ENCODE measurements at places on chromosomes 16 and 17.

DNA sequence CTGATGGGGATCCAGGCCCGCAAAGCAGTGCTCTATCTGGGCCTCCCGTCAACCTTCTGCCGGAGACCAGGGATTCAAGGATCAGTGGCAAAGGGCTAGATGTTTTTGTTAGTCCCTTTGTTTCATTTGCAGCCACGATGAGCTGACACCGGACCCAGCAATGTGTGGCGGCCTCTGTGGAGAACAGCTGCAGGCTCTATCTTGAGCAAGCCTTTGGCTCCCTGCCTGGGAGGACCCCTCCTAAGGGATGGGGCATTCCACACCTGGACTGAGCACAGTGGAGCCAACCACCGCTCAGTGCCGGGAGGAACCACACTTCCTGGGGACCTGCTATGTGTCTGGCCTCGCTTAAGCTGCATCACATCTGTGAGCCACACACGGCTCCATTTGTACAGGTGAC is 215.8 kb downstream of the RBFOX3 start:
- no peak for DNase-seq

GRCh38 chr17:75442168-75443103 is 14.0 kb upstream of the TMEM94 start:
- DNase-seq = peak; percentile 23

DNA sequence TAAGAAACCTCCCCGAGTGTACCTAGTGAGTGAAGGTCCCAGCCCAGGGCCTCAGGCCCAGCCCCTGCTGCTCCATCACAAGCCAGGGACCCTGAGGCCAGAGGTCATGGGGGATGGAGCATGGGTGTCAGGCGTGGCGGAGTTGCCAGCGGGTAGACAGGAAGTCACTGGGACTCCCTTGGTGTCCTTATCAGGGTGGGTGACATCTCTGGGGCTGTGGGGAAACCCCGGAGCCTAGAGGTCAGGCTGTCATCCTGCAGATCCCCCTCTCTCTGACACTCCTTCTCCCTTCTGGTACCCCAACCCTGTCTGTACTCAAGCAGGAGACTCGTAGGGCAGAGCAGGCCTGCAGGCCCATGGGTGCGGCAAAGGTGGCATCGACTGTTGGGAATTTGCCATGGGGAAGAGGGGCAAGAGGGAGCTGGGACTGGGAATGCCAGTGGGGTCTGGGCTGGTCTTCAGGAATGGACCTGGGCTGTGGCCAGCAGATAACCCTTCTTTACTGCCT is 10.8 kb upstream of the ADGRG1 start:
- DNase-seq = no peak

GRCh38 chr16:11183035-11183812 is 72.8 kb downstream of the SOCS1 start:
- DNase-seq = no peak

- no peak for DNase-seq
Observed at GRCh38 chr17:7717756-7718350, 309 bp downstream of the DNAH2 start.

- DNase-seq = no peak
Observed at GRCh38 chr17:50100921-50101345, 5.8 kb downstream of the PDK2 start.

GRCh38 chr16:86568677-86569623 is 2.3 kb downstream of the FOXC2 start:
- DNase-seq = peak; percentile 18

DNA sequence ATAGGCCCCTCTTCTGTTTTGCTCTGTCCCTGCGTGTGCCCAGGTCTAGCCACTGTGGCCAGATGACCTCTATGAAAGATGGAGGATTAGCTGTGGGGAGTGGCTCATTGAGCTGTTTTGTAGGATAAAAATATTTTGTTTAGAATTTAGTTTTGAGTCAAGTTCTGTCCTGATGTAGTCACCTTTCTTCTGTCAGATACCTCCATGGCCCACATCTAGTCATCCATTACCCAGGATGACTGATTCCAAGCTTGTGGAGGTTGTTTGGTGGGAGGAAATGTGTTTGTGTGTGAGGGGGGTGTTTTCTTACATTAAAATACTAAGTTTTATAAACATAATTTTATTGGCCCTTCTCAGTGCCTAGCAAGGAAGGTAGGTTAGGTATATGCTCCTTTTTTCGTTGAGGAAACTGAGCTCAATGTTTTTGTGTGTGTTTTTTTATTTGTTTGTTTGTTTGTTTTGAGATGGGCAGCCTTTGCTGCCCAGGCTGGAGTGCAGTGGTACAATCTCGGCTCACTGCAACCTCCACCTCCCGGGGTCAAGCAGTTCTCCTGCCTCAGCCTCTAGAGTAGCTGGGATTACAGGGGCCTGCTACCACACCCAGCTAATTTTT is 16.3 kb downstream of the SNX11 start:
- DNase-seq = no peak

DNA sequence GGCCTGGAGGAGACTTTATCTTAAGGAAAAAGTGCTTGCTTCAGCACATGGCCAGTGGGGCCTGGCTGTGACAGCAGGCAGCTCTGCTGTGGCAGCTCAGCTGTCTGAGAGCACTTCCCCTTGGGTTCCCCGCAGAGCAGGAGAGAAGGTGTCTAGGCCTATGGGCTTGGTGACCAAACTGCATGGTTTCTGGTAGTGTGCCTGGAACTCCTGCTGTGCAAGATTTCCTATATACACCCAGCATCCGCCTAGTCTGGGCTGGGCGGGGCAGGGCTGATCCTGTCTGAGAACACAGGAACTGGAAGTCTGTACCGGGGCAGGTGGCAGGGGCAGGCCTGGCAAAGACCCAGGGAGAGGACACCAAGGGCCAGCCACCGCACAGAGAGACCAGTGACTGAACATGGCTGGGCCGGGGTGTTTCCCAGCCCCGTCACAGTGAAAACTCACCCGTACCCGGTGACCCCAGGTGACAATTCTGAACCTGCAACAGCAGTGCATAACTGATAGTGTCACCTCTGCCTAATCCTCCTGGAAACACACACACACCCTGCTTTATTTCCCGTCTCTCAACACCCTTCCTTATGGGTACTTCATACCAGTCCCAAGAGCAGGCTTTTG is 39.3 kb downstream of the CHD9 start:
- DNase-seq = no peak

DNA sequence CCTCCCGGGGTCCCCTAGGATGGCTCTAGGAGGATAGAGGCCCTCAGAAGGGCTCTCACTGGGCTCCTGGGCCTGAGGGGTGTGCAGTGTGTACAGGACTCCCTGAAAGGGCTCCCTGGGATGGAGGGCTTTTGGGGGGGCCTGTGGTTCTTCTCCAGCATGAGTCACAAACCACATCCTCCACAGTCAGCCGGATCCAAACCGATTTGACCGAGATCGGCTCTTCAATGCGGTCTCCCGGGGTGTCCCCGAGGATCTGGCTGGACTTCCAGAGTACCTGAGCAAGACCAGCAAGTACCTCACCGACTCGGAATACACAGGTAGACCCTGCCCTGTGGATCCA is 4.5 kb downstream of the TRPV2 start:
- peak; percentile 55 for DNase-seq

- no peak for DNase-seq
Observed at GRCh38 chr17:77025781-77026180, 115.0 kb upstream of the SEC14L1 start.

DNA sequence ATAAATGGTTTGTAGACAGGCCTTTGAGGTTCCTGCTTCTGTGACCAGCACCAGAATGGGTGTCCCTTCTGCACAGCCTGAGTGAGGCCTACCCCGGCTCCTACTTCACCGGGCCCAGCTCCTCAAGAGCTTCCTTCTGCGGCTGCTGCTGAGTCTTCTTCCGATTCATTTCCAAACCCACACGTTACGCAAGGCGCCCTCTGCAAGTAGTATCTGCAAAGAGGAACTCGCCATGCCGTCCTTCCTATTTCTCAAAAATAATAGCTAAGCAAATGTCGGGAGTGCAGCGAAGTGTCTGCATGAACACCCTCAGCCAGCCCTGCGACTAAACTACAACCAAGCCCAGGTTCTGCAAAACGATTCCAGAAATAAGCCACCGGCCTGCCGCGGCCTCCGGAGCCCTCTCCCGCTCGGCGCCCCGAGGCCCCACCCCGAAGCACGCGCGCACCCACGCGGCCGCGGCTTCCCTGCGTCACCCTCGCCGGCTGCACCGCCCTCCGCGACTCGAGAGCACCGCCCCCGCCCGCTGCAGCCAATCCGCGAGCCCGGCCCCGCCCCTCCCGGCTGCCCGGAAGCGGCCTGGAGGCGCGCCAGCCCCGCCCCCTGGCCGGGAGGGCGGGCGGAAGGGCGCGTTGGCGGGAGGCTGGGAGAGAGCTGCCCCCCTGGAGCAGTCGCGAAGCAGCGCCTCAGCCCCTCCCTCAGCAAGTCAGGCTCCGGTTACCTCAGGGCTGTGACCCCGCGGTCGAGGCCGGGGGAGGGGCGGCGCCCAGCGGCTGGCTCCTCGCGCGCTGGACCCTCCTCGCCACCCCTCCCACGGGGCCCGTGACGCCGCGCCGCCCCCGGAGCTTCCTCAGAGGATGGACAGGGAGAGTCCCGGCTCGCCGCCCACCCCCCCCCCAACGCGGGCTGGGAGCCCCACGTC is 8.3 kb downstream of the MNT start:
- DNase-seq = peak; percentile 93

- DNase-seq = peak; percentile 47
Observed at GRCh38 chr16:72963533-72964315, 84.2 kb downstream of the ZFHX3 start.

- no peak for DNase-seq
Observed at GRCh38 chr17:50493744-50494143, 14.5 kb upstream of the MYCBPAP start.

DNA sequence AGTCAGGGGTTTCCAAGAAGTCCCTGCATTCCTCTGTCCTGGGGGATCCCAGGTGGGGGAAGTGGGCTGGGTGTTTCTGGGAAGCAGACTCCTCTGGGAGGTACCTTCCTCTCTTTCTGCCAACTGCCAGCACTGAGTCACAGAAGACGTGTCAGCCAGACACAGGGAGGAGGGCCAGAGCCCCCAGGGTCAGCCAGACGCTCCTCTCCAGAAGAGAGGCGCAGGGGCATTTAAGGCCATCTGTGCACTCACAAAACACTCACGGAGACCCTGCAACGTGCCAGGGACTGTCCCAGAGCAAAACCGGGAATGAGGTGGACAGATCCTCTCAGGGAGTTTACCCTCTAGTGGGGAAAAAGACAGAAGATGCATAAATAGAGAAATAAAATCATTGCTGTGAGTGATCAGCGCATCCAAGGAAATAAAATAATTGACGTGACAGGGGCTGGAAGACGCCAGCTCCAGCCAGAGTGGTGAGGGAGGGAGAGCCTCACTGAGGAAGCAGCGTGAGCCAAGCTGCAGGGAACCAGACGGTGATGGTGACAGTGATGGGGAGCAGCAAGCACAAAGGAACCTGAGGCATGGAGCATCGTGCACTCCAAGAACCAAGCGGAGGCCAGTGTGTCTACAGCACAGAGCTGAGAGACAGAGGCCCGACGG is 105.4 kb downstream of the ZNF423 start:
- DNase-seq = peak; percentile 39

- no peak for DNase-seq
Observed at GRCh38 chr16:74607962-74608356, 1.0 kb upstream of the GLG1 start.

DNA sequence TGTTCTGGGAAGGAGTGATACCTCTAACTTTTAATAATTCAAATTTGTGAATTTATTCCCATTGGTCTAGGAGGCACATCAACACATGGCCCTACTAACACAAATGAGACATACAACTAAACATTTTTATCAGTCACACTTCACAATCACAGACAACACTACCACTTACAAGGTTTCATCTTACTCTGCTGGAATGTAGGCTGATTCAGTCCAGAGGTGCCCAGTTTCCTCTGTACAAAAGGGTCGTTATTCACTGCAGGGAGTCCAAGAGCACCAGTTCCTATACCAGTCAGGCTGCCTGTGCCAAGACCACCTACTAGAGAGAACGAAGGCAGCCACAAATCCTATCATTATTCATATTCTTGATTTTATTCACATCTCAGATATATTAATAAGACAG is 41.4 kb downstream of the SETD6 start:
- DNase-seq = no peak

DNA sequence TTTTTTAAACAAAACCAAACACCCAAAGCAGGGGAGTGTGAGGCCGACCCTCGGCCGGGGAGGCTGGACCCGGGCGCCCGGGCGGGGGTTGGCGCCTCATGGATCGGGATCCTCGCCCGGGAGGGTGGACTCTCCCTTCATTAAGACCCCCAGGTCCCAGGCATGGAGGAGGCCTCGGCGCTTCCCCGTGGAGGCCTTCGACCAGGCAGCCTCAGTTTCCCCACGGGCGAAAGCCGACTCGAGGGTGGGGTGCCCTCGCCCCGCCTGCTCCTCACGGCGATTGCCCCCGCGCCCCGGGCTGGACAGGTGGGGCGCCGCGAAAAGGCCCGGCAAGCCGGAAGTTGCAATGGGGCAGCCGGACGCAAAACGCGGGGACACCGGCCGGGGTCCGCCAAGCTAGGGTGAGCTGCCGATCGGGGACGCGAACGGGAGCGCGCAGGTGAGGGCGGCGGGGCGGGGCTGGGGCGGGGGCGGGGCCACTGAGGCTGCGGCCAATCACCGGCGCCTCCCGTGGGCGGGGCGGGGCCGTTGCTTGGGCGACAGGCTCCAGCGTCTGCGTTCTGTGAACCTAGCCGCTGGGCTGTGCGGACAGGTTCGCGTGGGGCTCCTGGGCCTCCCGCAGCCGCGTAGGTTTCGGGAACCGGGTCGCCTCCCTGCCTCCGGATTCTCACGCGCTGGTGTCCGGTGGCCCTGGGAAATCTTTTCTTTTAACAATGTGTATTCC is 6.0 kb upstream of the ZNF205 start:
- peak; percentile 83 for DNase-seq

- DNase-seq = peak; percentile 81
Observed at GRCh38 chr16:56988948-56989945, at the start of gene NLRC5. Gene NLRC5, plus strand, starts transcription at chr16:56989557. Its CDS starts 31,156 bp downstream, at chr16:57020713.

- DNase-seq = peak; percentile 30
Observed at GRCh38 chr17:58184308-58184985, 8.1 kb upstream of the EPX start.

- no peak for DNase-seq
Observed at GRCh38 chr17:82465023-82465603, 6.6 kb downstream of the NARF start.

GRCh38 chr17:43841282-43841681 is 5.7 kb upstream of the CD300LG start:
- peak; percentile 11 for DNase-seq

DNA sequence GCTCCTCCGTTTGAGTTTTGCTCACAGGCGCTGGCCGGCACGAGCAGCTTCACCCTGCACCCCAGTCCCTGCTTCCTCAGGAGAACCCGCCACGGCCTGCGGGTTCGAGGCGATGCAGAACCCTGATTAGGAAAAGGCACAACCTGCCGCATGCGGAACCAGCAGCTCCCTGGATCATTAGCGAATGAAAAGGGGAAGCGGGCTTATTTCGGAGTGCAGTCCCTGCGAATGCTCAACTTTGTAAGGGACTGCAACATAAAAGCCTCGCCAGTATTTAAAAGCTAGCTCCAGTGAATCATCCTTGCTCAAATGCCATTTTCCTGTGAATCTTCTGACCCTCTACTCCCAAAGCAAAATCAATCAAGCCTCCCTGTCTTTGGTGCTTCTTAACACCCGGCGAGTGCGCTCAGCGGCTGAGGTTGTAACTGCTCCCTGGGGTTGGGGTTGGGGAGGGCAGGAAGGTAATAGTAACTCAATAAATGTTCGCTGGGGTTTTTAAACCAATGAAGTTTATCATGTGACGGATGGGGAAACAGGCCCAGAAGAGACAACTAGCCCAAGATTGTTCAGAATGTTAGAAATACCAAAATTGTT is 678 bp upstream of the AKAP10 start:
- no peak for DNase-seq

All from cardiac fibroblast (primary cell).